ENCODE measurements at places on chromosomes 4 and X.

GRCh38 chr4:86652332-86652932 is 58.3 kb downstream of the PTPN13 start:
- DNase-seq, result no peak

DNA sequence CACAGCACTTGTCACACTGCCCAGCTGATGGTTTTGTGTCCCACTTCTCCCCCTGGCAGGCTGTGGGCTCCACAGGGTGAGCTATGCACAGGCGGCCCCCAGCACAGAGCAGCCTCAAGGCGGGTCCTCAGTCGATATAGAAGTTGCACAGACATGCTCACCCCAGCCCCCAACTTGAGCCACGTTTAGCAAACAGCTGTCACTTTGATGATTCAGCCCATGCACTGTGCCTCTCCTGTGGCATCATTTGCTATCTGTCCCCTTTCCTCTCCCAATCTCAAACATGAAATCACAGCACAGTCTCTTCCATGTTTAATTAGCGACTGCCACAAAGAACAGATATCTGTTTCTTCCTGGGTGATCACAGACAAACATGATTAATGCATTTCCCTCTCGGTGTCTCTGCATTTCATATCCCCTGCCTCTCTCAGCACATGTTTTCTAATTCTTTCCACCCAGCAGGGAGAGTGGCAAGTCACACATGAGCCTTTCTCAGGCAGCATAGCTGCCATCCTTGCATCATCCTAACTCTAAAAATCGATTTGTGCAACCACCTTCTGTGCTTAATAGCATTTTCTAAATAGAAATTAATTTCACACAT is 204.9 kb downstream of the EVC2 start:
- no peak for DNase-seq

DNA sequence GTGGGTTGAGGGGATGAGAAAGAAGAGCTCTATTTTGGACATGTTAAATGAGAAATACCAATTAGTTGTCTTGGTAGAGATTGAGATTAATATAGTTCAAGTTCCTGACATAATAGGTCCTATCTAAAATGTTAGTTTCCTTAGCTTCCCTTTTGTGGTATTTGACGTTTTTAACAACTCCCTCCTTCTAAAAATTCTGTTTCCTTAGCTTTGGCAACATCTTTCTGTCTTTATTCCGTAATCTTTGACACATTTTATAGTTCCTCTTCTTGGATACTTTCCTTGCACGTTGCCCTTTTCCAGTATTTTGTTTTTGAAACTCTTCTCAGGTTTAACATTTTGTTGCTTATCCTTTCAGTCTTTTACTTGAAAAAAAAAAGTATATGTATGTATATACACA is 36.9 kb downstream of the LAMTOR3 start:
- DNase-seq, result no peak

- no peak for DNase-seq
Observed at GRCh38 chr4:35644591-35644990, 599.7 kb downstream of the ARAP2 start.

DNA sequence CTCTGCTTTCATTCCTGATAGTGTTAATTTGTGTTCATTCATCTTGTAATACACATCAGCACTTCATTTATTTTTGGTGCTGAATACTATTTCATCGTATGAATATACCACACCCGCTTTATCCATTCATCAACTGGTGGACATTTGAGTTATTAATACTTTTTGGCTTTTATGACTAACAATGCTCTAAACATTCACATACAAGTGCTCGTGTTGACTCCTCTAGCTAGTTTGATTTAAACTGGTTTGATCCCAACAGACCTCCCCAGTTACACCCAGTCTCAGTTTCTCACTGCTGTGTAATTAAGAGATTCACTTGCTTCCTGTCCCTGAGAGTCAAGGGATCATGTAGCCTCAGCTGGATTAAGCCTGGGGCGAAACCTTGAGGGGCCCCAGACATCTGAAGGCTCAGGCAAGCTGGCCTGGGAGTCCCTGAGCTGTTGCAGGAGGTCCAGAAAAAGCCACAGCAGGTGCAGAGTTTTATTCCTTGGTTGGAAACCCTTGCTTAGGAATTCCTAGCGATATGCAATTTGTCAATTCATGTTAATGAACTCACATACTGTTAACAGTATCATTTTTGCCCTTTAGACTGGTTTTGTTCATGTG is 52.8 kb upstream of the CLDN24 start:
- DNase-seq, result no peak

- DNase-seq, result no peak
Observed at GRCh38 chr4:151933122-151933827, 172.5 kb upstream of the GATB start.

GRCh38 chrX:32530802-32531403 is 680.4 kb downstream of the DMD start:
- DNase-seq, result peak; percentile 64

DNA sequence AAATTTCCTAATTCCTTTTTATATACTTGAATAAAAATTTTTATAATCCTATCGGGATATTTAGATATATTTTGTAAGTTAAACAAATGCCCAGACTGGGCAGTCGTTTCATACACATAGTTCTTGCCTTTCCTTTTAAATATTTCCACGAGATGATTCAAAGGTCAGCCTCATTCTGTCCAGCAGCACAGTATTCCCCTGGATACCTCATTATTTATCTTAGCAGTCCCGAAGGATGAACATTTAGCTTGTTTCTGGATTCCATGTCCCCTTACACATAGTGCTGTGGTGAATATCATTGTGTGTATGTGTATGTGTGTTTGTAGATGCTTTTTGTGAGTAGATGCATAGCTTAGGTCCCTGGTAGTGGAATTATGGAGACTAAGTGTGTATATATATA is 38.3 kb downstream of the RAPGEF2 start:
- no peak for DNase-seq

DNA sequence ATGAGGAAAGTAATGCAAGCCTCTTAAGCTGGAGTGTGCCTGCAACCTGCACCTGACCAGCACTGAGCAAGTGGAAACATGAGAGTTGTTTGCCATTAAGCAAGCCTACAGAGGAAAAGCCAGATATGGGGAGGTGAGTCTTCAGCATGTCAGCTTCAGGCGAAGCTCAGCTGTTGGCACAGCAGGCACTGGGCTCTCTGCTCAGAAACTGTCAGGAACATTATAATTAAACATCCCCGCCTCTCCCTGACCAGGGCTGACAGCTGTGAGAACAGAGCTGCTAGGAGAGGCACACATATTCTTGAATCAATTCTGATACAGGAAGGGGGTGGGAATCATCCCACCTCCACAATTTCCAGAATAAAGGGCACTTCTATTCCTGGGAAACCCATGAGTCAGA is 19.0 kb upstream of the DCX start:
- DNase-seq, result peak; percentile 96

DNA sequence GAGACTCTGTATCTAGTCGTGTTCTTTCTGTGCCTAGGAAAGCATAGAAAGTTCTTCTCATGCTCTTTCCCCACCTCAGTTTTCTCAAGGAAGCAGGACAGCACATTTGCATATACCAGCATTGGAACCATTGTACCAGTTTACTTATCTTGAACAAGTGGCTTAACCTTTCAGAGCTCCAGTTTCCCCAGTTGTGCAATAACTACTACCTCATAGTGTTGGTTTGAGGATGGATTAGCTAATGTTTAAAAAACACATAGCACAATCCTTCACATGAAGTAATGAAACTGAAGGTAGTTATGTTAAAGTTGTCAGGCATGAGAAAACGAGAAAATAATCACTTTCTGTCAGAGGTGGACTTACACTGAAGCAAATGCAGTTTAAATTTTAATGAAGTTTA is 92.2 kb upstream of the H2AZ1 start:
- no peak for DNase-seq

GRCh38 chrX:25151749-25152148 is 136.0 kb upstream of the ARX start:
- DNase-seq, result no peak

- DNase-seq, result no peak
Observed at GRCh38 chr4:164937576-164938270, 39.7 kb downstream of the TRIM61 start.

DNA sequence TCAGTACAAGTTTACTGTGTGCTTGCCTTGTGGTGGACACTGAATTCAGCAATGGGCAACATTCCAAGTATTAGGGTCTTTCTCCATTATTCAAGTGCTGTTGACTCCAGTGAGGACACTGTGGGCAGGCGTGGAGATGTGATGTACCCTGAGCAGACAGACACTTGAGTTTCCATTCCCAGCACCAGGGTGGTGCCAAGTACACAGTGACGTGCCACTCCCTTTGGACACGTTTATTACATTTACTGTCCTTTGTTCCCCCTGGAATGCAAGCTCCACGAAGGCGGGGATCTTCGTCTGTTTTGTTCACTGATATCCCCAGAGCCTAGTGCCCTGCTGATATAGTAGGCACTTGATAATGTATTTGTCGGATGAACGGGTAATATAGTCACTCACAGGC is 130.6 kb upstream of the STX18 start:
- no peak for DNase-seq

- peak; percentile 38 for DNase-seq
Observed at GRCh38 chr4:16516796-16517439, 290.6 kb upstream of the TAPT1 start.
